Fibroblast of skin of abdomen (primary cell): ENCODE measurements at places on chromosomes 5 and 9.

DNA sequence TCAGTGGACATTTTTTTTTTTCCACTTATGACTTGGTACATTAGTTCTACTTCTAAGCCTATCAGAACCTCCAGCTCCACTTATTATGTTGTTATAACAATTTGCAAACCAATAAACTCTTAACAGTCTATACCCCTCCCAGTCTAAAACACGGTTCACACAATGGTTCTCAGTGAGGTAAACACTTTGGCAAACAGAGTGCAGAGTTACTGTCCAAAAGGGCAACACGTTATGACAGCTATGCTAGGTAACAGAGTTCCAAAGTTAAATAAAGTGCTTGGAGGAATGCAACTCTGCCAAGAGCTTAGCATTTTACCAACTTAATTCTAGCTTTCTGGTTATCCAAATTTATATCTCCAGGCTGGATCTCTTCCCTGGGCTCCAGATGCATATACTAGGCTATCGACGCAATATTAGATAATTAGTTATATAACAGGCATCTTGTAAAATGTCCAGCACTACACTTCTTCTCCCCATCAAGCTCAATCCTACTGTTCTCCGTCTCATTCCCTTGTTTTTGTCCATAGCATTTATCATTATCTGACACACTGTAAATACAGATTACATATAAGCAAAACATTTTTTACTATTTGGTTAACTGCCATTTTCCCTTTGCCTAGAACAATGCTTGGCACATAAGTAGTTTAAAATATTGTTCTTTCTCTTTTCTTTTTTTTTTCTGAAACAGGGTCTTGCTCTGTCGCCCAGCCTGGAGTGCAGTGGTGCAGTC, 14.3 kb downstream of the FNBP1 start:
- no peak for DNase-seq

DNA sequence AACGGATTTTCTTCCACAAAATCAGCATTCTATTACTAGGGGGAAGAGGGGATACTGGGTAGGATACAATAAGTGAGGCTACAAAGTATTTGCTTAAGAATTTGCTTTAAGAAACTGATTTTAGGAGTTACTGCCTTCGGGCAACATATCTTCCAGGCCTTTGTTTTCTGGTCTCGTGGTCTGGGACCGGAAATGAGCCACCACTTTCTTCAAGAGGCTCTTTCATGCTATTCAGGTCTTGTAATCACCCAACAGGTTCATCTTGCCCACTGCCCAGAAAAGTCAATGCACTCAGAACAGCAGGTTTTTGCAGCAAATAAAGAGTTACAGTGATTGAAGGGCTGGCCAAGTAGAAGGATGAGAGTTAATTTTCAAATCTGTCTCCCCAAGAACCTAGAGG, 6.6 kb upstream of the AOPEP start:
- DNase-seq = no peak

DNA sequence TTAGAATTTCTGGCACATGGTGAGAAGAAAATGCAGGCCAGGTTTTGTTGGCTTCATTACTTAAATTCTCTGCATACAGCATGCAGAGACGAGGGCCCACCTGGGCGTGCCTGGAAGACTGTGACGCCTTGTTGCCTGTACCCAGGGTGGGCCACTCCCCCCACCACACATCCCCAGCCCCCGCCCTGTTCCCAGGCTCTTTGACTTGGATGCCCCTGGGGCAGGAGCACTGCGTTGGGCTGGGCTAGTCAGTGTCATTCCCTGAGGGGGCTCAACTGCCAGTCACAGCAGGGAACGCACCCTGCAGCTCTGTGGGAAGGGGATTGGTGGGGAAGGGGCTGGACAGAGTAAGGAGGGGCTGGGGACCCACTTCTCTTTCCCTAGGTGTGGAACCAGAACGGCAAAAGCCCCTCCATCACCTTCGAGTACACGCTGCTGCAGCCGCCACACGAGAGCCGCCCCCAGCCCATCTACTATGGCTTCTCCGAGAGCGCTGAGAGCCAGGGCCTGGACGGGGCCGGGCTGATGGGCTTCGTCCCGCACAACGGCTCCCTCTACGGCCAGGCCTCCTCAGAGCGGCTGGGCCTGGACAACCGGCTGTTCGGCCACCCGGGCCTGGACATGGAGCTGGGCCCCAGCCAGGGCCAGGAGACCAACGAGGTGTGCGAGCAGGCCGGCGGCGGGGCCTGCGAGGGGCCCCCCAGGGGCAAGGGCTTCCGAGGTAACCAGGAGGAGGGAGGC, 19.6 kb downstream of the ADAMTSL2 start:
- no peak for DNase-seq

- no peak for DNase-seq
Observed at GRCh38 chr5:56140073-56140472, 93.1 kb downstream of the ANKRD55 start.

- DNase-seq = no peak
Observed at GRCh38 chr5:30183795-30184194, 1009.7 kb upstream of the CDH6 start.

- no peak for DNase-seq
Observed at GRCh38 chr9:36985769-36986467, 48.1 kb downstream of the PAX5 start.
